ENCODE measurements at places on chromosomes 3 and 15.

- DNase-seq: no peak
Measured at GRCh38 chr15:99435113-99435695, 130.6 kb upstream of the MEF2A start.

- DNase-seq: no peak
Measured at GRCh38 chr15:70424937-70425411, 327.3 kb upstream of the TLE3 start.

GRCh38 chr3:12856626-12857025 is 15.3 kb upstream of the RPL32 start:
- DNase-seq: no peak

DNA sequence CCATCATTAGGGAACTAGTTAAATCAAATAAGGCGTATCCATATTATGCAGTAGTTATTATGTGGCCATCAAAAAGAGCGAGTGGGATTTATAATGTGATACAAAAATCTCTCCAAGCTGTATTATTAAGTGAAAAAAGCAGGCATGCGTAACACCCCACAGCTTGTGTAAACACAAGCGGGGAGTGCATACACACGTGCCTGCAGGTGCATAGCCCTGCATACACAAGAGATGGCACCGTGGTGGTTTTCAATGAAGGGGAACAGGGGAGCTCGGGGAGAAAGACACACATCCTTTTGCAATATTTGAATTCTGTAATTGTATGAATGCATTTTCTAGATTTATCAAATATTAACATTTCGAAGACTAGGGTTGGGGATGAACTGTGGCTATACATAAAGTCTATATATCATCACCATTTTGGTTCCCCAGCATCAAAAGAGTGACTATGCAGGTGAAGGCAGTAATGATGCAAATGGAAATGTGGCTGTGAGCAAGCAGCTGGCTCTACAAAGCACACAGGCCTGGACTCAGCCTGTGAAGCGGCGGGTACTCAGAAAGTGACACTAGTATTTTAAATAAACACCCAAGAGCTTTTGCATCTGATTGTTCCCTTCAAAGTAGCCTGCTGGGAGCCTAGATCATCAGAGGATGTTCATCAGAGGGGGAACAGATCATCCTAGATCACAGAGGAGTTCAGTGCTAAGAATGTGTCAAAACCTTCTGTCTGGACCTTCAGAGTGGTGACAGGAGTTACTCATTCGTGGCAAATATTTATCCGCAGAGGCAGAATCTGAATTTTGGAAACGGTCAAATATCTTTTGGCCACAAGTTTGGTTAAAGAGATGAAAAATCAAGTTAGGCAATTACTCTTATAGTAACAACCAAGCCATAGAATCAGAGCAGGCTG is 9.4 kb upstream of the KIF7 start:
- no peak for DNase-seq

DNA sequence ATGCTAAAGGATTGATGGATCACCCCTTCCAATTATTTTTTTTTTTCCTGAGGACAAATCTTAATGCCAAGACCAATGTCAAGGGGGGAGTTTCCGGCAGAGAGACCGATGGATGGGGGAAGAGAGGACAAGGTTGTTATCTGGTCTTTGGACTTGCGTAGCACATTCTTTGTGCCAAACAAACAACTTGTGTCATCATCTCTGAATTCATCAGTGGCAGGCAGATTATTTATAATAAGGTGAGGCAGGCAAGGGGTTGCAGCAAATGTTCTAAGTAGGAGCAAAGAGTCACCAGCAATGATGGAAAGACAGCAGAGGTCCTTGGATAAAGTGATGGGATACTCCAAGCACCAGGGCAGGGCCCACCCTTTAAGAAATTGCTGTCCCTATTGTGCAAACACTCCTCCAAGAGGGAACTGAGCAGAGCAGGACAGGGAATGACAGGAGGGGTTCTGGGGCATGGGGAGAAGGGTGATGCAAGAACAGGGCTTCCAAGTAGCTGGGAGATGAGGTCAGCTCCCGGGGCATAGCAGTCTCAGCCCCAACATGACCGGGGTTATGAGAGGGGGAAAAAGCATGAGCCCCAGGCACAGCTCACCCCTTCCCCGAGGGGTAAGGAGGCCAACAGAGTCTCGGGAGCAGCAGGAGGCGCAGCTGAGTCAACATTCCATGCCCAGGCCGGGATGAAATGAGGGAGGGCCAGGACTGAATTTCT is 57.4 kb downstream of the ANXA2 start:
- no peak for DNase-seq

DNA sequence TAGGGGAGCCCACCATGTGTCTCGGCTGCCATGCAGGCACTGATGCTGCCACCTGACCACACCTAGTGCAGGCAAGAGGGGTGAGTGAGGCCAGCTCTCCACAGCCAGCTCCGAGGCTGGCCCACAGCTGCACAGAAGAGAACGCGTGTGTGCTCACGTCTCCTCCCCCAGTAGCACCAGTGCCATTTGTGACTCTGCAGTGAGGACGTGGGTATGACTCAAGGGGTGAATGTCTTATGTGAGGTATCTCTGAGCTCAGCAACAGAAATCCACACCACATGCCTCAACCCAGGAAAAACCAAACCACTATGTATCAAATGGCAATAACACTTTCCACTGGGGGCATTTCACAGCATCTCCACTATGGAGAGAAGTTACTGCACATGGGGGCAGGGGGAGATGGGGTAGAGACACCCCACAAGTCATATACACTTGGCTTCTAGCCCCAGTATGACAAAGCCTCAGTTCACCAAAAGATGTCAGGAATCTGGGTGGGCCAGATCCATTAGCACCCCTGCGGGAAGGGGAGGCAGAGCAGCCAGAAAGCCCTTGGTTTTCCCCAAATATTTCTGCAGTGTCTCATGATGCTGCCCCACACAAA is 87.6 kb downstream of the LRIG1 start:
- no peak for DNase-seq

- no peak for DNase-seq
Measured at GRCh38 chr3:197139586-197139985, 110.0 kb upstream of the MELTF start.

DNA sequence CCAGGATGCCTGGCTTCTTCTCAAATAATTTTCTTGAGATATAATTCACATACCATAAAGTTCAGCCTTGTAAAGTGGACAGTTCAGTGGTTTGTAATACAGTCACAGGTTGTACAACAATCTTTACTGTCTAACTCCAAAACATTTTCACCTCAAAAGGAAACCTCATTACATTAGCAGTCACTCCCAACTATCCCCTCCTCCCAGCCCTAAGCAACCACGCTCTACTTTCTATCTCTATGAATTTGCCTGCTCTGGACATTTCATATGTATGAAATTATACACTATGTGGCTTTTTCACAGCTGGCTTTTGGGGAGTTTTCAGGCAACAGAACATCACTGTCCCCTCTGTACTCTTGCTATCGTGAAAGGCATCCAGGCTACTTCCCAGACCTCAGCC is 17.5 kb downstream of the TGM5 start:
- no peak for DNase-seq

DNA sequence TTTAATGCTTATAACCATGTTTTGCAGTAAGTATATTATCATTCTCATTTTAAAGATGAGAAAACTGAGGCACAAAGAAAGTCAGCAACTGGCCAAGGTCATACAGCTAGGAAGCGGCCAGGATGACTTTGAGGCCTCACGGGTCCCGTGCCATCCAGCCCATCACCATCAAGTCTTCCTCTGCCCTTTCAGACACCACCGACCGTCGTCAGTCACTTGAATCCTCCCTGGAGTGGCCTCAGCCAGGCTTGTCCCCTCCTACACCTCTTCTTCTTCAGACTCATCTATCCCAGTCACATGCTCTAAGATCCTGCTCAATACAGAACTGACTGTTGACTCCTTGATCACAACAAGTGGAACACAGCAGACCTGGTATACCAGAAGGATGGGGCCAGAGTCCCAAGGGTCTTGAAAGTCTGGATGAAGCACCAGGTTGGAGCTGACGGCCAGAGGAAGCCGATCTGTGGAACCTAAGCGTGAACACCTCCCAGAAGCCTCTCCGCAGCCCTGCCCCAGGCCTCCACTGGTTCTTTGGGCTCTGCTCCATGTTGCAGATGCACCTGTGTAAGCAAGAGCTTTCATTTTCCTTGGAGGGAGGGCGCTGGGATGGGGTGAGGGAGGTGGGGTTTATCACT is 22.1 kb downstream of the ITGA11 start:
- no peak for DNase-seq

- DNase-seq: no peak
Measured at GRCh38 chr3:42229942-42230688, 35.9 kb downstream of the CCK start.

DNA sequence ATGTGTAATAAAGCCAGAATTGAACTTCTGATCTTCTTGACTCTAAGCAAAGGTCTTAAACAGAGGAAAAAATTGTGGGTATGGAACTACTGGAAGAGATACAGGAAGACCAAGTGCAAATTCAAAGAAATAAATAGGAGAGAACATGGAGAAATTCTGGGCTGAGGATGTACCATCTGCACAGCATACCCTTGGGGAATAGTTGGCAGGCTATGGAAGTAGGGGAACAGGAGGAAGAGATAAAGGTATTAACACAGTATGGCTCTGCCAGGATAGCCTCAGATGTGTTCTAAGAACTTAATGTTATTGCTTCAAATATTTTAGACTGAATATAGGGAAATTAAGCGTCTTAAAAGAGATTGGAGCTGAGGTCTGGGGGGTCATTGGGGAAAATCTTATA is 485.4 kb downstream of the CNTN3 start:
- DNase-seq: no peak

DNA sequence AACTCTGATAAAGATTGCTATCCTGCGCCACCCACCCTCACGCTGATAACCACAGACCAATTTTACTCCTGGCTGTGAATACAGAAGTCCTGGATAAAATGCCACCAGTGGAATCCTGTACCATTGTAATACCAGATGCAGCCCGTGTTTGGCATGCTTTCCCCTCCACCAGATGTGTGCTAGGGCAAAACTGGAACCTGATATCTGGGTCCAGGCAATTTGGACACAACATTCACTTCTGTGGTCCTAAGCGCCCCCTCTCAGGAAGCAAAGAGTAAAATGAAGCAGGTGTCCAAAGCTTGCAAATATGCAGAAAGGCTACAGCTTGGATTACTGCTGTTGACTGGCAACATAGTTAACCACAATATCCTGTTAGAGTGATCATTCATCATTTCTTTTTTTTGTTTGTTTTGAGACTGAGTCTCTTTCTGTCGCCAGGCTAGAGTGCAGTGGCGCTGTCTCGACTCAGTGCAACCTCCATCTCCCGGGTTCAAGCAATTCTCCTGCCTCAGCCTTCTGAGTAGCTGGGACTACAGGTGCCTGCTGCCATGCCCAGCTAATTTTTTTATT is 32.8 kb downstream of the LOXL1 start:
- DNase-seq: no peak

- DNase-seq: no peak
Measured at GRCh38 chr15:98151096-98151495, 190.6 kb downstream of the ARRDC4 start.

- no peak for DNase-seq
Measured at GRCh38 chr3:18113417-18113816, 311.7 kb downstream of the SATB1 start.

- DNase-seq: no peak
Measured at GRCh38 chr3:143977341-143978262, 6.0 kb downstream of the DIPK2A start.

GRCh38 chr3:14845826-14846225 is 27.1 kb downstream of the FGD5 start:
- DNase-seq: no peak

GRCh38 chr3:190369668-190370295 is 18.2 kb upstream of the CLDN16 start:
- DNase-seq: no peak

GRCh38 chr3:27686642-27687041 is 35.5 kb downstream of the EOMES start:
- no peak for DNase-seq

- no peak for DNase-seq
Measured at GRCh38 chr3:124938896-124939295, 4.3 kb upstream of the MUC13 start.

- DNase-seq: no peak
Measured at GRCh38 chr15:36970522-36970921, 129.8 kb downstream of the MEIS2 start.

DNA sequence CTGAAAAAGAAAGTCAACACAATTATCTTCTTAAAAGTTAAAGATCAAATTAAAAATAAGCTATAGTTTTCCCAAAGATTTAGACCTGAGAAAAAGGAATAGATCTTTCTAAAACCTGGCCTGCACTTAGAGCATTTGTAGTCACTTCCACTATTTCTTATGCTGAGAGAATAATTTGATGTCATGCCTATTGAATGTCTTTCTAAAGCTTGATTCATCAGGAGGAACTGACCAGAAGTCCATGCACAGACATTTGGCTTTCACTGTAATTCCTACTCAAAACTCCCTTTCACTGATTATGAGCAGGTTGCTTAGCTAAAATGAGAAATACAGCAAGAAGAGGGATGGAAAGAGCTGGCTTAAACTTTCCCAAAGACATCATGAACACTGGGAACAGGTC is 4.3 kb downstream of the GREM1 start:
- DNase-seq: no peak

GRCh38 chr15:77527164-77527778 is 105.4 kb downstream of the LINGO1 start:
- DNase-seq: no peak

- DNase-seq: no peak
Measured at GRCh38 chr15:32856753-32857152, 138.9 kb downstream of the GREM1 start.

- no peak for DNase-seq
Measured at GRCh38 chr3:66762916-66763693, 235.0 kb upstream of the KBTBD8 start.

GRCh38 chr3:127676921-127677351 is 4.2 kb downstream of the ABTB1 start:
- DNase-seq: no peak

GRCh38 chr15:71254491-71254890 is 139.2 kb downstream of the THSD4 start:
- DNase-seq: no peak

- DNase-seq: no peak
Measured at GRCh38 chr3:161343540-161343939, 27.8 kb downstream of the SPTSSB start.

DNA sequence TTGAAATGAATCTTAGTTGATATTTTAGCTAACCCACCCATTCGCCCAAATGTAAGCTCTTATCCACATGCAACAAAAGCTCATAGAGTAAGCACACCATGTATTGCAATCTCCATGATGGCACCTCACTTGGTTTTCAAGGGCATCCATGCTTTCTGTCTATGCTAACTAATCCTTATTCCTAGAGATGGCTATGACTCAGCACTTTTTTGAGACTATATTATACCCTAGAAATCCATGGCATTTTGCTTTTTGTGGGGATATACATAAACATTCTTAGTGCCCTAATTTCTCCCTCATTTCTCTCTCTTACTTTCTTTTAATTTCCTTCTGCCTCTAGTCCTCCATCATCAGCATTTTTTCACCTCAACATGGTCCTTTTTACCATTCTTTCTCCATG is 168.5 kb upstream of the STT3B start:
- no peak for DNase-seq

- DNase-seq: no peak
Measured at GRCh38 chr3:28841441-28841840, 439.4 kb upstream of the RBMS3 start.

DNA sequence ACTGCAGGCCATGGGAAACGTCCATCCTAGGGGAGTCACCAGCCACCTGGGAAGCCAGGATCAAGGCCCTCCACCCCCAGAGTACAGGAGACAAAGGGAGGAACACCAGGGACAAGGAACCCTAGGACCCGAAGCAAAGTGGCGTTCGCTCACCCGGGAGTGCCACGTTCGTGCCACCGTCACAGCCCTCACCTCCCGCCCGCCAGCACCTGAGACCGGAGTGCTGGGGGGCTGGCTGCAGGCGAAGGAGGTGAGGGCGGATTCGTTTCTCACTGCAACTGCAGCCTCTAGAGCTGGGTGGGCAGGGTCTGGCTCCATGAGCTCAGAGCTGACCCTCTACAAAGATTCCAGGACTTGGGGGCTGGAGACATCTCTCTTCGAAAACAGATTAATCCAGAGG is 26.3 kb downstream of the ZDHHC19 start:
- DNase-seq: no peak

Measured in stimulated activated CD4-positive, alpha-beta T cell treated with anti-CD3 and anti-CD28 coated beads, Interleukin-15, amount 100 ng/mL, for 1 hour (primary cell).